ENCODE measurements at places on chromosomes 12 and 14.

- DNase-seq, result no peak
These were observed 8.5 kb upstream of the SYNE3 start for GRCh38 chr14:95524706-95525512.

- DNase-seq, result no peak
These were observed 100.3 kb downstream of the SLC25A47 start for GRCh38 chr14:100423317-100424010.

DNA sequence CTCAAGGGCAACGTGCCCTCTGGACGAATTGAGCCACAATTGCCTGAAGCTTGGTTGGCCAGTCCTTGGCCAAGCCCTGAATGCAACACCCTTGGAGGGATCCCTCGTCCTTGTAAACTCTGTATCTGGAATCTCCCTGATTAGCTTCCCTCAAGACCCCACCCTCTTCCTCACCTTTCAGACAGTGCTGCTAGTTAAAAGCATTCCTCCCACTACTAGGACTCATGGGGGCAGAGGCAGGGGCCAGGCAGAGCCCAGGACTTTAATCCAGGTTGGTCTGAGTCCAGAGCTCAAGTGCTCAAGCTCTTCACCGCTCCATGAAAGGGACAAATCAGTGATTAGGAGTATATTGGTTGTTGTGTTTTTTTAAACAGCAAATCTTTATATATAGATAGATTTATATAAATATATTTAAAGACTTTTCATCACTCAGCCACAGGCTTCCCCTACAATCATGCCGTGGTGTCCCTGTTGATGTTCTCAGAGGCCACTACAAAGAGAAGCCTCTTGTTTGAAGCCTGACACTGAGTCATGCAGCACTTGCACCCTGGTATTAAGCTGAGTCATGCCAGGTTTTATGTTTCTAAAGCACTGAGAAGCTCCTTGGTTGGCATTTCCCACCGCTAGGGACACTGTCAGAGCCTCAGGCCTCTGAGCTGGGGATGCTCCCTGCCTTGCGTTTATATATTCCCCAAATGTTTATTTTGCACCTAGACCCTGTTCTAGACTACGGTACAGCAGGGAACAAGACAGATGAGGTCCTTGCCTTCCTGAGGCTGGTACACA, 53.8 kb upstream of the GSC start:
- DNase-seq, result no peak

DNA sequence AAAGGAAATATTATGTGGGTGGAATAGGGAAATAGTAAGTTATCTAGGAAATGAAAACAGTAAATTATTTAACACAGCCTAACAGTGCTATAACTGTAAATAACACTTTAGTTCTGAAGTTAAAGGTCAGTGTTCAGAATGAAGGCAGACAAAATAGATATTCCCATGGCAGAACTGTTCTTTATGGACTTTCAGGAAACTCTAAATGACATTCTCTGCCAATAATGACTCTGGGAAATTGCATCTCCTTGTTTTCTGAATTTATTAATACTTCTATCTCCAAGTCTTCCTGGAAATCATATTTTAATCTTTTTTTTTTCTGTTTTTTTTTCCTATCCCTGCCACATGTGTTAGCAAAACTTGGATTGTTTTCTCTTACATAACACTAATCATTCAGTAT, 101.4 kb downstream of the PDE3A start:
- no peak for DNase-seq

DNA sequence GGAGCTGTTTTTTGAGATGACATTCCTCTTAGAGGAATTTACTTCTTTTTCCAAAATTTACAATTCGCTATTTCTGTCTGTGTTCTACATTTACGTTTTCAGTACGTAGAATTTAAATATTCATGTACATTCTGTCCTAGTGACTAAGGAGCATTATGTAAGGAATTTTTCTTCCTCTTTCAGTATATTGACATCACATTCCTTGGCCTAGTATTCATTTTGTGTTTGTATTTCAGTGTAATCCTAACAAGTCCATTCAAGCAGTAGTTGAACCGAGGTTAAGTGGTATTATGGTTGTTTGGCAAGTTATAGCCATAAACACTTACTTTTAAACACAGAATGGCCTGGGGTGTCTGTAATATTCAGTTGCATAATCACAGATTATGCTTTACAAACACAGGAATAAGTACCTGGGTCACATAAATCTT, 465.2 kb downstream of the PCNX1 start:
- DNase-seq, result no peak

- DNase-seq, result no peak
These were observed 273.9 kb upstream of the MIS18BP1 start for GRCh38 chr14:45526715-45527549.

GRCh38 chr14:25351269-25351668, 301.3 kb upstream of the STXBP6 start:
- no peak for DNase-seq

GRCh38 chr12:2013086-2013485, 8.8 kb upstream of the DCP1B start:
- no peak for DNase-seq

DNA sequence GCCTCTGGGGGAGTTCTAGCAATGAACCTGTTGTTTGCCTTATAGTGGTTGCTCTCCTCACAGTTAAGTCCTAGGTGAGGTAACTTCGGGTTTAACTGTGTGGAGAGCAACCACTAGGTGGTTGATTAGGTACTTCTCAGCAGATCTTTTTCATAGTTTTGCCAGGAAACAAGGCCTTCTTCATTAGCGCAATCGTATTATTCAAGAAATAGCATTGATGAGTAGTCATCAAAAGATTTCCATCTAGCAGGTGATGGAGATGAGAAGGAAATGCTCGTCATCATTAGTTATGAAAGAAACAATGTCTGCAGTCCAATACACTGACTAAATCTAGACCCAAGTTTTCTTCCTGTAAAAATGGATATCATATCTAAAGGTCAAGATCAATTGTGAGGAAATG, 923.3 kb downstream of the AACS start:
- DNase-seq, result no peak

GRCh38 chr12:32155041-32155440, 48.4 kb downstream of the BICD1 start:
- DNase-seq, result no peak

DNA sequence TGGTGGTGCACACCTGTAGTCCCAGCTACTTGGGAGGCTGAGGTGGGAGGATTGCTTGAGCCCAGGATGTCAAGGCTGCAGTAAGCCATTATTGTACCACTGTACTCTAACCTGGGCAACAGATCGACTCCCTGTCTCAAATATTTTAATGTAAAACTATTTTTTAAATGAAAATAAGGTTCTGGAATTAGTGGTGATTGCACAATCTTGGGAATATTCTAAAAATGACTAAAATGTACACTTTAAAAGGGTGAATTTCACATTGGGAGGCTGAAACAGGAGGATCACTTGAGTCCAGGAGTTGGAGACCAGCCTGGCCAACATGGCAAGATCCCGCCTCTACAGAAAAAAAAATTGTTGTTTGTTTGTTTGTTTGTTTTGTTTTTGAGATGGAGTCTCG, 12.9 kb upstream of the TMBIM6 start:
- DNase-seq, result no peak

DNA sequence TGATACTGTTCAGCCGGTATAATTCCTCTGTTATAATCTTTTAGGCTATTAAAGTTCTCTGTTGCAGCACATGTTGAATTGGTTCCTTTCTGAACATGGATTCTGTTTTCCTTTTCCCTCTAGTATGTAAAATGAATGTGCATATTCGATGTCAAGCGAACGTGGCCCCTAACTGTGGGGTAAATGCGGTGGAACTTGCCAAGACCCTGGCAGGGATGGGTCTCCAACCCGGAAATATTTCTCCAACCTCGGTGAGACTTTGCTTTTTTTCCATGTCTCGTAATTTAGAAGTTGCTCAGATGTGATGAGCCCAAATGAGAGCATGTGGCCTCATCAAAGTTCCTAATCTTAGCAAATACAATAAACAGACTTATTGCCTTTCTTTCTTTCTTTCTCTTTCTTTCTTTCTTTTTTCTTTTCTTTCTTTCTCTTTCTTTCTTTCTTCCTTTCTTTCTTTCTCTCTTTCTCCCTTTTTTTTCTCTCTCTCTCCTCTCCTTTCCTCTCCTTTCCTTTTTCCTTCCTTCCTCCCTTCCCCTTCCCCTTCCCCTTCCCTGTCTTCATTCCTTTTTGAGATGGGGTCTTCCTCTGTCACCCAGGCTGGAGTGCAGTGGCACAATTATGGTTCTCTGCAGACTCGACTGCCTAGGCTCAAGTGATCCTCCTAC, 131.9 kb downstream of the PRKCH start:
- no peak for DNase-seq

DNA sequence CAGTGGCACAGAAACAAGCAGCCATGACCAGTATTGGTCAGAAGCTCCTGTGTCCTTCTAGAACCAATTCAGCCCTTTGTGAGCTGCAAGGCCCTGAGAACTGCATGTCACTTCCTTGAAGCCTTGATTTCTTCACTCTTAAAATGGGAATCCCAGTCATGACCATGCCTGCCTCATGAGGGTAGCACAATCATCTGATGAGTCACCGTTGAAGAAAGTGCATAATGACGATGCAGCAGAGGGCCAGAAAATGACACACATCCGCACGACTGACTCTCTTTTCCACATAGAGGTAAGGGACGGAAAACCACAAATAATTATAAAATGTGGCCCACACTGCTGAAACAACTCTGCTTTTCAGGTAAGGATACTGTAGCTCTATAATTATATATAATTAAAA, 777.4 kb downstream of the BCL11B start:
- DNase-seq, result no peak

- no peak for DNase-seq
These were observed 196.8 kb downstream of the SLC16A7 start for GRCh38 chr12:59792647-59793046.

- no peak for DNase-seq
These were observed 524 bp upstream of the P2RX2 start for GRCh38 chr12:132617822-132618682.

DNA sequence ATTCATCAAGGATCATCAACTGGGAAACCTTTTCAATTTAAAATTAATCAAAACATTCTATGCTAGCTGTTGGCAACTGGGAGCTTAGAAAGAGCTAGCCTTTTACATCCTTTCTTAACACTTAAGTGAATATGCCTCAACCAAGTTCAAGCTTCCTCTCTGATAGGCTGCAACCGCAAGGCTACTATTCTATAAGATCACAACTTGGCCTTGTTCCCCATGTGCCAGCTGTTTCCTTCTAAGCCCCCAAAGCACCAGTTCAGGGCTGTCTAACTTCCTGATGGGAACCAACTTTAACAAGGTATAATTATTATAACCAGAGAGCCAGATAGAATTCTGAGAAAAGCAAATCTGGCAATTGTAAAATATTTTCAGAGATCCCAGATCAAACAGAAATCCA, 37.0 kb downstream of the KCNC2 start:
- DNase-seq, result no peak

DNA sequence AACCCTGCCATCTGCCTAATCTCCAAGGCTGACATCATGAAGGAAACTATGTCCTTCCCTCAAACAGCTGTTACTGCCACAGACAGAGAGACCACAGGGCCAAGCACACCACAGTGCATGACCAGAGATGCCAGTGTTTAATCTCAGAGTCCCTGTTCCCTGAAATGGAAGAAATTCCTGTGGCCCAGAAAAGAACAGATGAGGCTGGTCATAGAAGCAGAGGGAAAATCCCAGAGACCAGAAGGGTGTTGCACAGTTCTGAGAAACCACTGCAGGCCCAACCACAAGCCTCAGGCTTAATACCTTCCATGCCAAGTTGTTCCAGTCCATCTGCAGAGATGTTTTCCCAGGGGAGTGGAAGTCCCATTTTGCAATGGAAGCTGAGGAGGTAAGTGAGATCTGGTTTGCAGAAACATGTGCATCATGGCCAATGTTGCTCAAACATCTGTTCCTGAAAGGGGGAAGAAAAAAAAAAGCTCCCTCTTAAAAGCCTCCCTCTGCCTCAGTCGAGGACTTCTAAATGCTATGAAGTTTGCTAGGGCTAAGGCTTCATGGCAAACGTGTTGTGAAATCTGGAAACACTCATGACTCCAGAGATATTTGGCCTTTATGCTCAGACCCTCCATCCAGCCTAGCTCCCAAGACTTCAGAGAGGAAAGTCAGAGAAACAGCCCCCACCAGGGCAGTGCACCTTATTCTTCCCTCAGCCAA, 98.6 kb downstream of the SCARB1 start:
- no peak for DNase-seq

- DNase-seq, result no peak
These were observed 67.0 kb downstream of the ARF6 start for GRCh38 chr14:49959822-49960408.

DNA sequence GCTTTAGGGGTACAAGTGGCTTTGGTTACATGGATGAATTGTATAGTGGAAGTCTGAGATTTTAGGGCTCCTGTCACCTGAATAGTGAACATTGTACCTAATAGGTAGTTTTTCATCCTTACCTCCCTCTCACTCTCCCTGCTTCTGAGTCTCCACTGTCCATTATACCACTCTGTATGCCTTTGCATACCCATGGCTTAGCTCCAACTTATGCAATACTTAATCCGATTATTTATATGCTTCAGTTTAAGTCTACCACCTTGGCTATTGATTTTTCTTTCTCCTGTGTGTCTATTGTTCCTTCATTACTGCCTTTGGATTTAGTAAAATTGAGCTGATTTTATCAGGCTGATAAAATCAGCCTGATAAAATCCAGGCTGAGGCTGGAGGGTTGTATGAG, 30.5 kb upstream of the C12orf71 start:
- no peak for DNase-seq

GRCh38 chr14:72560331-72560730, 333.6 kb downstream of the DPF3 start:
- DNase-seq, result no peak

DNA sequence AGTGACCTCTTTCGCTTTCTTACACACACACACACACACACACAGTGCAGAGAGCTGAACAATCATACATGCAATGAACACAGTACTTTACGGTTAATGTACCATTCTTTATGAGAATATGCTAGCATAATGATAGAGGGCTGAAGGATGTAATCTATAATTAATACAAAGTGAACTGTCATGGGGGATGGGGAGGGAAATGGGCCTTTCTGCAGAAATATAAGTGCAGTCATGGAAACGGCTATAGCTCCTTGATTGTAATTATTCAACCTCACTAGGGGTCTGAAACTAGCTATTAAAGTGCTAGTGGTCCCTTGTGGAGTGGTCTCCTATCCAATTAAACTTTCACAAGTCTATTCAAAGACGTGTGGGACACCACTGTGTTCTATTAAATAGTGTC, 443.2 kb upstream of the FOXG1 start:
- no peak for DNase-seq

GRCh38 chr12:6172862-6173261, 27.3 kb upstream of the CD9 start:
- DNase-seq, result no peak

DNA sequence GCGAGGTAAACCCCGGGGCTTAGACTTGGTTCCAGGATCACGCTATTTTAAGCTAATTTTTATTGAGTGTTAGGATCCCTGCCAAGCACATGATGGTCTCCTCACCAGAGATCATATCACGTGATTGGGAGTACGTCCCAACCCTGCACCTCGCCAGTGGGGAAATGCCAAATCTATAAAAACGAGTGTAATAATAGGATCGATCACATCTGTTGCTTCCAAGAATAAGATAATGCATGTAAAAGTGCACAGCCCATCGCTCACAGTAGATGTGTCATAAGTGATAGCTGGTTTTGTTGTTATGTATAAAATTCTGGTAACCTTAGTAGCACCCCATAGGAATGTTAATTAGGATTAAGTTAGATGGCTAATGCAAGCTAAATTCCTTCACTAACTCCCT, 581.0 kb upstream of the TMEM132C start:
- no peak for DNase-seq
